ENCODE measurements at places on chromosomes 2 and 18.

DNA sequence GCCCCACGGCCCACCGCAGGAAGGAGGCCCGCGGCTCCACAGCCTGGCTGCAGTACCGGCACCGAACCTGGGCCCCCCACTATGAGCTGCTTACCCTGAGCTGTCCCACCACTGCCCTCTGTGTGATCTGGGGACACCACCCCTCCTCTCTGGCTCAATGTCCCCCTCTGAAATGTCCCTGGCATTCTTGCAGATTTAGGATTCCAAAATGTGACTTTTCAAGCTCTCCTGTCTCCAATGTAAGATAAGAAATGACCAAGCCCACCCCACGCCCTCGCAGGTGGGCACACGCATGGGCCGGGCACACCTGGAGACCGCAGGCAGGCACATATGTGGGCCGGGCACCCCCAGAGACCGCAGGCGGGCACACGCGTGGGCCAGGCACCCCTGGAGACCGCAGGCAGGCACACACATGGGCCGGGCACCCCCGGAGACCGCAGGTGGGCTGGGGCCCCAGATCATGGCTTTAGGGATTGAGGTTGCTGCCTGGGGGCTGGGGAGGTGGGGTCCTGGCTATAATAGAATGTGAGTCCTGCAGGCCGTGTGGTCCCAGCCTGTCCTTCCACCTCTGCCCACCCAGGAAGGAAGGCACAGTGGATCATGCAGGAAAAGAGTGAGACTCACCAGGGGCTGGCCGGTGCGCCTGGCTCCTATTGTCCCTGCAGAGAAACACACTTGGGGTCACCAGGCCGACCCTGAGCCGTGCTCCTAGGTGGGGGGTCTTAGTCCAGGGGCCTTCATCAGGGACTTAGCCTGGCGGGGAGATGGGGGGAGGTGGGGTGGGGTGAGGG lies 7.2 kb downstream of the PDCD1 start:
- DNase-seq = no peak

DNA sequence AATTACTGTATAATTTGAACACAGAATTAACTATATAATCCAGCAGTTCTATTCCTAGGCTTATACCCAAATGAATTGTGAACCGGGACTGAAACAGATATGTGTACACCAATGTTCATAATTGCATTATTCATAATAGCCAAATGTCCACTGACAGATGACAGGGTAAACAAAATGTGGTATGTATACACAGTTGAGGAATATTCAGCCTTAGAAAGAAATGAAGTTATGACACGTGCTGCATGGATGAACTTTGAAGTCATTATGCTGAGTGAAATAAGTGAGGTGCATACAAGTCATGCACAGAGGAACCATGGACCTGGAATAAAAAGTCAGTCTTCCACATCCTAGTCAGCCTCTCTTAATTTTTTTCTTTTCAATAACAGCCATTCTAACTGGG lies 91.9 kb downstream of the SH3RF3 start:
- DNase-seq = no peak

GRCh38 chr2:33204945-33205344 lies 258.2 kb downstream of the LTBP1 start:
- no peak for DNase-seq

GRCh38 chr2:215019521-215020145 lies 118.8 kb downstream of the ABCA12 start:
- no peak for DNase-seq

DNA sequence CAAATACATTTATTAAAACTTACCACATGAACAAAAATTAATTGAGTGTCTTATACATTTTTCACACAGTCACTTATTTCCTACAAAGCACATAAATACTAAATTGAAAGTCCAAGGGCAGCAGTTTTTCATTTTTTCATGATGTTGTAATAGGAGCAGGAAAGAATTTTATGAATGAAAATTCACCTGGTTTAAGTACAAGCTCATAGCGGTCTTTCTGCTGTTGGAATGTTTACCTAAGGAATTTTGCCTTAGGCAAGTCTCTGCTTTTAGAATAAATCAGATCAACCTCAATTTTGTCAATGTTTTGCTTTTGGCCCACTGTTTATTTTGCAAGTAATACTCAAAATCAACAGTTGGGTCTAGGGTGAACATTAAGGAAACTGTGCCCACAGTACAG lies 40.0 kb downstream of the ETAA1 start:
- DNase-seq = no peak
